Endodermal cell (in vitro differentiated cells): ENCODE measurements at places on chromosomes 1 and 21. TPM values are rescaled to one million over a fixed set of nuclear protein-coding genes. Genes with fewer than 3 reads are reported as not detected.

GRCh38 chr21:38729754-38730379 is 75.9 kb upstream of the ETS2 start:
- no peak overlapping the region for H3K4me3 ChIP-seq
- no peaks in the 10 kb centered on the region for H3K27me3 ChIP-seq
- no peak overlapping the region for H3K27ac ChIP-seq
- DNase-seq = no peak
- no peaks in the 10 kb centered on the region for H3K4me1 ChIP-seq

- H3K4me3 ChIP-seq = no peak overlapping the region
- no peaks in the 10 kb centered on the region for H3K36me3 ChIP-seq
- H3K4me1 ChIP-seq = no peaks in the 10 kb centered on the region
Measured at GRCh38 chr1:188170411-188170810, 1341.7 kb downstream of the PLA2G4A start.

- H3K27me3 ChIP-seq = no peaks in the 10 kb centered on the region
- H3K27ac ChIP-seq = no peak overlapping the region
- no peaks in the 10 kb centered on the region for H3K36me3 ChIP-seq
- no peaks in the 10 kb centered on the region for H3K4me1 ChIP-seq
- DNase-seq = no peak
Measured at GRCh38 chr1:50099654-50100053, 9.1 kb upstream of the ELAVL4 start.

GRCh38 chr1:61221642-61222041 is 139.3 kb downstream of the NFIA start:
- no peaks in the 10 kb centered on the region for H3K36me3 ChIP-seq
- no peaks in the 10 kb centered on the region for H3K4me1 ChIP-seq
- H3K27ac ChIP-seq = no peak overlapping the region
- H3K27me3 ChIP-seq = no peaks in the 10 kb centered on the region

DNA sequence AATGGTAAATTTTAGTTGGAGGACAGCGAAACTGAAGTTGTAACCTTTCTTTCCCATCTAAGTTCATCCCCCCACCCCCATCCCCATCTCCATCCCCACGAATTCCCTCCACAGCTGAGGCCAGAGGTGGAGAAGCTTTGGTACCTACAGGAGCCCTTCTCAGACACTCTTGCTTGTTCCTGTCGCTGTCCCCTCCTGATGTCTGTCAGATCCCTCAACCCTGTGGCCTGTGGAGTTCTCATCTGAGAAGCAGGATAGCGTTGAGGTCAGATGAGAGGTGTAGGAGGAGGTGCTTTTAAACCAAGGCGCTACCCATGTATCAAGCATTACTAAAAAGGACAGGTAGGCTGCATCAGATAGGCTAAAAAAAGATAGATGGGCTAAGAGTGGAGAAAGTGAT is 769 bp downstream of the NTPCR start:
- H3K27me3 ChIP-seq = no peaks in the 10 kb centered on the region
- H3K27ac ChIP-seq = no peak overlapping the region
- peaks cover 2% of the 10 kb centered on the region for H3K36me3 ChIP-seq
- DNase-seq = peak; percentile 78

DNA sequence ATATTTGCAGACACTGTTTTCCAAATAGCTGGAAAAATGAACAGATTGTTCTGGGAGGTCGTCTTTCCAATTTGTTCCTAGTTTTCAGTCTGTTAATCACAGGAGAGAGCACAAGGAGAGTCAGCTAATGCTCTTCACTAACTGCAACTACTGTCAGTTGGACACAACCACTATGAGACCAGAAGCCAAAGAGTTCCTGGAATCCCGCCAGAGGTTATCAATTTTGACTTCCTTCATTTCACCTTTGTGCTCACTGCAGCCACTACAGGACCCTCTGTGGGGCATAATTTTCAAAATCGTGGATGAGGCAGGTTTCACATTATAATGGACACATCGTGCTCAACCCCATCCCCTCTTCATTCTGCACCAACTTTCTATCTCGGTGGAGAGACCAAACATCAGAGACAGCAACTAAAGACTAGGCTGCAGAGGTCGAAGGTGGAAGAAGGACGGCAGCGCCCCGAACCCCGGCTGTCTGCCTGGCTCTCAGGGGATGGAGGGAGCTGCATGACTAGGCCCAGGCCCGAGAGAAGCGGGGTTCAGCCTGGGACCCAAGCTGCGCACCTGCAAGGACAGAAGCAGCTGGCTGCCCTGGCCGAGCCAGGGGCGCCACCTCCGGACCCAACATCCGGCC is 602 bp downstream of the KIAA0319L start:
- peaks cover 9% of the 10 kb centered on the region for H3K4me1 ChIP-seq
- peak overlapping the region; percentile 89 for H3K4me3 ChIP-seq
- H3K27ac ChIP-seq = no peak overlapping the region
- no peak for DNase-seq
- H3K36me3 ChIP-seq = peaks cover 33% of the 10 kb centered on the region

- no peak overlapping the region for H3K27ac ChIP-seq
- H3K27me3 ChIP-seq = no peaks in the 10 kb centered on the region
- no peaks in the 10 kb centered on the region for H3K4me1 ChIP-seq
- no peaks in the 10 kb centered on the region for H3K36me3 ChIP-seq
- H3K4me3 ChIP-seq = no peak overlapping the region
Measured at GRCh38 chr1:173356191-173356762, 120.9 kb upstream of the PRDX6 start.

GRCh38 chr1:185440877-185441276 is 123.8 kb upstream of the IVNS1ABP start:
- no peak for DNase-seq
- no peaks in the 10 kb centered on the region for H3K27me3 ChIP-seq
- no peaks in the 10 kb centered on the region for H3K4me1 ChIP-seq
- H3K27ac ChIP-seq = no peak overlapping the region

- H3K4me3 ChIP-seq = no peak overlapping the region
Measured at GRCh38 chr1:232184561-232185530, 445.1 kb downstream of the SIPA1L2 start.

- peaks cover 85% of the 10 kb centered on the region for H3K36me3 ChIP-seq
- H3K4me3 ChIP-seq = no peak overlapping the region
- H3K27ac ChIP-seq = no peak overlapping the region
Measured at GRCh38 chr1:64675718-64676345, 69.0 kb upstream of the RAVER2 start.

DNA sequence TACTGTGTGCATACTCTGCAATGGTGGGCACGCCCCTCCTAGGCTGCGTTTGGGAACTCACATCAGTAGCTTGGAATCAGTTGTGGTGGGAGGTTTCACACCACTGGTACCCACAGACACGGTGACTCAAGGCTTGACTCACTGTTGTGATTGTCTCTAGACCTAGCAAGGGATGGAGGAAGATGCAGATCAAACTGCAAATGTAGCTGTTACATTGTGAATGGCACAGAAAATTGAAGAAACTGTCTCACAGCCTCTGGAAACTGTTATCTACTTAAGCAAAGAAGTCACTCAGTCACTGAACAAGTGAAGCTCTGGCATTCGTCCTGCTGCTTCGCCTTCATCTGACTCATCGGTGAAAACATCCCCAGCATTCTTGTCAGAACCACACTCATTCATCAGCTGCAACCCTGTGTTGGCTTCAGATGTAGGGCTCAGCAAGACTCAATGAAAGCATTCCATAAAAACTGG is 59.5 kb downstream of the POFUT2 start:
- H3K27me3 ChIP-seq = no peaks in the 10 kb centered on the region
- H3K36me3 ChIP-seq = no peaks in the 10 kb centered on the region
- no peaks in the 10 kb centered on the region for H3K4me1 ChIP-seq
- no peak for DNase-seq
- no peak overlapping the region for H3K27ac ChIP-seq

DNA sequence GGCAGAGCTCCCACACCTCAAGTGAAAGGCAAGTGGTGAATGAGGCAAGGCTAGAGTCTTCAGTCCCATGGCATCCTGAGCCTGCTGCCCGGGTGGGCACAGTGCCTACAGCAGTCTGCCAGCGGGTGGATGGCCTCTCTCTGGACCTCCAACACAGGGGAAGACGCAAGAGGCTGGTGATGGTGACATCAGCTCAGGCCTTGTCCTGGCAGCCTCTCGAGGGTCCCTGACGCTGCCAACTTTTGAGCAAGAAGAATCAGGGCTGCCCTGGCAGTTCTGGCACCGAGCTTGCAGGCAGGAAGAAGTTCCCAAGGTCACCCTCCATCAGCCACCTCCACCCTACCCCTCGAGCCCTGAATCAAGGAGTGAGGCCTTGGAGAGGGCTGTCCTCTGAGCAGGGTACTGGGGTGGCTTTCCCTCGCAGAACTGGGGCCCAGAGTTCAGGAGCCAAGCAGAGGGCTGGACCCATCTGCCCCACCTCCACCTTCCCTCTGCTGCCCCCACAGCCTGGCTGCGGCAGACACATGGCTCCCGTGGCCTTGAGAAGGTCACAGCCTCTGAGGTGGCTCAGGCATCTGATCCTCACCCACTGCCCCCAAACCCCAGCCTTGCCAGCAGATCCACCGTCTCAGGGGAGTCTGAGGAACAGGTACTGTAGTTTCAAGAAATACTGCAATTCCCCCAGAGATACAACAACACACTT is 5.8 kb downstream of the RAP1GAP start:
- no peaks in the 10 kb centered on the region for H3K36me3 ChIP-seq
- H3K4me1 ChIP-seq = no peaks in the 10 kb centered on the region
- H3K27ac ChIP-seq = no peak overlapping the region
- DNase-seq = no peak
- no peak overlapping the region for H3K4me3 ChIP-seq
- peaks cover 32% of the 10 kb centered on the region for H3K27me3 ChIP-seq

- H3K4me3 ChIP-seq = no peak overlapping the region
- H3K4me1 ChIP-seq = no peaks in the 10 kb centered on the region
- no peaks in the 10 kb centered on the region for H3K27me3 ChIP-seq
- H3K36me3 ChIP-seq = no peaks in the 10 kb centered on the region
Measured at GRCh38 chr1:170791941-170792340, 128.0 kb downstream of the PRRX1 start.

GRCh38 chr1:17922833-17923232 is 167.7 kb downstream of the ACTL8 start:
- peaks cover 49% of the 10 kb centered on the region for H3K27me3 ChIP-seq
- peak; percentile 84 for DNase-seq
- H3K36me3 ChIP-seq = no peaks in the 10 kb centered on the region

GRCh38 chr1:237471377-237471776 is 419.3 kb downstream of the ZP4 start:
- no peaks in the 10 kb centered on the region for H3K4me1 ChIP-seq
- no peaks in the 10 kb centered on the region for H3K36me3 ChIP-seq
- H3K4me3 ChIP-seq = no peak overlapping the region
- H3K27ac ChIP-seq = no peak overlapping the region
- DNase-seq = no peak
- no peaks in the 10 kb centered on the region for H3K27me3 ChIP-seq

GRCh38 chr1:178451529-178451928 is 45.2 kb downstream of the CLEC20A start:
- no peak for DNase-seq
- H3K4me3 ChIP-seq = no peak overlapping the region
- no peaks in the 10 kb centered on the region for H3K27me3 ChIP-seq
- H3K36me3 ChIP-seq = peaks cover 3% of the 10 kb centered on the region
- H3K27ac ChIP-seq = no peak overlapping the region
- peaks cover 8% of the 10 kb centered on the region for H3K4me1 ChIP-seq

TTC24 gene
- total RNA-seq = not detected in 3 replicates

GPR89A gene
- 32.7 and 33.9 TPM in 2 replicates for total RNA-seq

PODN gene
- total RNA-seq = 3.1 and 3.6 TPM in 2 replicates

KAZN gene
- 8.5 to 13.5 TPM (median 12.4 TPM) in 3 replicates for total RNA-seq

FOXD2 gene
- 0.07 and 0.26 TPM in 2 replicates for total RNA-seq

AUNIP gene
- total RNA-seq = 7.2 to 21.2 TPM (median 19.5 TPM) in 3 replicates

OR6N1 gene
- total RNA-seq = not detected in 3 replicates

RPE65 gene
- not detected in 3 replicates for total RNA-seq

TCHHL1 gene
- not detected in 2 replicates for total RNA-seq

KCNA3 gene
- 0.26 to 0.38 TPM (median 0.27 TPM) in 3 replicates for total RNA-seq

PLD5 gene
- 0.57 to 1.4 TPM (median 0.66 TPM) in 3 replicates for total RNA-seq

RCSD1 gene
- 0.29 to 0.38 TPM (median 0.38 TPM) in 3 replicates for total RNA-seq

GSTM1 gene
- 54.1 to 65.6 TPM (median 58.1 TPM) in 3 replicates for total RNA-seq

CRNN gene
- total RNA-seq = not detected in 2 replicates

KLHDC7A gene
- total RNA-seq = 4.7 to 7.2 TPM (median 7.2 TPM) in 3 replicates
